ENCODE measurements at places on chromosomes 2 and 18.

- peaks cover 1% of the 10 kb centered on the region for H3K36me3 ChIP-seq
- H3K4me3 ChIP-seq, result no peak overlapping the region
- H3K27ac ChIP-seq, result no peak overlapping the region
Measured at GRCh38 chr2:231699006-231699405, 9.3 kb upstream of the PTMA start.

- H3K27ac ChIP-seq, result no peak overlapping the region
- H3K36me3 ChIP-seq, result no peaks in the 10 kb centered on the region
- no peak overlapping the region for H3K4me3 ChIP-seq
Measured at GRCh38 chr2:205370726-205371125, 311.6 kb upstream of the NRP2 start.

DNA sequence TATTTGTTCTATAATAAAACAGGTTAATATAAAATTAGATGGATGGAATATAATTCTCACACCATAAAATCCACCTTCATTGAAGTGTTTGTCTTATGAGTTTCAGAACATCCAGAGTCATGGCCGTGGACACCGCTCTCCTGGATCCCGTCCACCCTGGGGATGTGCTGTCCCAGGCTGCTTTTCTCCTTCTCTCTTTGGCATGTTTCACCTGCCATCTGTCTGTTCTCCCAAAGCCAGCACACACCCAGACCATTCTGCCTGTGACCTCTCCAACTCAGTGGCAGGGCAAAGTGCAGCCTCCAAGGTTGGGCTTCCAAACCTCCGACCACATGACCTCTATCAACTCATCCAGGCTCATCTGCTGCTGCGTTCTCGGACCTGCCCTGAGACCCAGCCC is 104.7 kb downstream of the MYT1L start:
- H3K36me3 ChIP-seq, result no peaks in the 10 kb centered on the region
- no peaks in the 10 kb centered on the region for H3K4me1 ChIP-seq
- no peak overlapping the region for H3K4me3 ChIP-seq
- no peak overlapping the region for H3K27ac ChIP-seq

DNA sequence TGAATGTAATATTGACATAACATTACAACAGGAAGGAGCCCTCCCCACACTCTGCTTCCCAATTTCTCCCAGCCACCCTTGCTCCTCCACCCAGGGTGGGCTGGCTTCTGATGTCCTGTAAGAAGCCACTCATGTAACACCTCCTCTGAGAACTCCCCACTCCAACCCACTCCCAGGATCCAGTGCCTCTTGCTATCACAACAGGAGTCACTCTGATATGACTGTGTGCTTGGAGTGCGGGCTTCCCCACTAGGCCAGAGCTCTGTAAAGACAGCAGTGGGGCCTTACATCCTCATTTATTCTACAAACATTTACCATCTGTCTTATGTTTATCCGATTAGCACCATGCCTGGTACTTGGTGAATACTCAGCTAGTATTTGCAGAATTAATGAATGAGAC is 65.1 kb downstream of the PTGR3 start:
- H3K27ac ChIP-seq, result no peak overlapping the region
- no peak overlapping the region for H3K4me3 ChIP-seq
- peaks cover 24% of the 10 kb centered on the region for H3K27me3 ChIP-seq
- H3K36me3 ChIP-seq, result no peaks in the 10 kb centered on the region
- no peak for DNase-seq

- H3K4me1 ChIP-seq, result no peaks in the 10 kb centered on the region
- no peak overlapping the region for H3K27ac ChIP-seq
- DNase-seq, result no peak
- H3K36me3 ChIP-seq, result no peaks in the 10 kb centered on the region
- H3K27me3 ChIP-seq, result peaks cover 27% of the 10 kb centered on the region
Measured at GRCh38 chr2:78977661-78978145, 47.8 kb upstream of the REG3G start.

- no peaks in the 10 kb centered on the region for H3K4me1 ChIP-seq
- DNase-seq, result peak; percentile 5
- no peaks in the 10 kb centered on the region for H3K27me3 ChIP-seq
- H3K4me3 ChIP-seq, result no peak overlapping the region
- H3K27ac ChIP-seq, result no peak overlapping the region
Measured at GRCh38 chr18:8301427-8302172, 307.6 kb upstream of the RAB12 start.

DNA sequence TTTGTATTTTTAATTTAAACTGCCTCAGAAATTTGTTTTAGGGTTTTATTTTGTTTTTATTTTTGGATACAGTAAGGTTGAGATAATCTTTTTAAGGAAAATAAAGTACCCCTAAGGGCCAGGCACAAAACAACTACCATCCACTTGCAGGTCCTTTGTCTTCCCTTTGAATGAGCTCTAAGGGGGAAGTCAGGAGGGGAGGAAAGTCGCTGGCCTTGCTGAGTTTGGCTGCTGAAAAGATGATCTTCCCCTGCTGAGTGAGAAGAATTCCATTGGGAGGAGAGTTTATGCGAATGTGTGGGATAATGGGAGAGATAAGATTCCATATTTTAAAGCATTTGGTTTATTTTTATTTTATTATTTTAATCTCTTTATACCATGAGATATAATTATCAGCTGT is 100.7 kb downstream of the ARHGAP15 start:
- no peak overlapping the region for H3K27ac ChIP-seq
- no peaks in the 10 kb centered on the region for H3K4me1 ChIP-seq
- H3K4me3 ChIP-seq, result no peak overlapping the region
- H3K27me3 ChIP-seq, result no peaks in the 10 kb centered on the region
- peaks cover 6% of the 10 kb centered on the region for H3K36me3 ChIP-seq
- DNase-seq, result no peak

DNA sequence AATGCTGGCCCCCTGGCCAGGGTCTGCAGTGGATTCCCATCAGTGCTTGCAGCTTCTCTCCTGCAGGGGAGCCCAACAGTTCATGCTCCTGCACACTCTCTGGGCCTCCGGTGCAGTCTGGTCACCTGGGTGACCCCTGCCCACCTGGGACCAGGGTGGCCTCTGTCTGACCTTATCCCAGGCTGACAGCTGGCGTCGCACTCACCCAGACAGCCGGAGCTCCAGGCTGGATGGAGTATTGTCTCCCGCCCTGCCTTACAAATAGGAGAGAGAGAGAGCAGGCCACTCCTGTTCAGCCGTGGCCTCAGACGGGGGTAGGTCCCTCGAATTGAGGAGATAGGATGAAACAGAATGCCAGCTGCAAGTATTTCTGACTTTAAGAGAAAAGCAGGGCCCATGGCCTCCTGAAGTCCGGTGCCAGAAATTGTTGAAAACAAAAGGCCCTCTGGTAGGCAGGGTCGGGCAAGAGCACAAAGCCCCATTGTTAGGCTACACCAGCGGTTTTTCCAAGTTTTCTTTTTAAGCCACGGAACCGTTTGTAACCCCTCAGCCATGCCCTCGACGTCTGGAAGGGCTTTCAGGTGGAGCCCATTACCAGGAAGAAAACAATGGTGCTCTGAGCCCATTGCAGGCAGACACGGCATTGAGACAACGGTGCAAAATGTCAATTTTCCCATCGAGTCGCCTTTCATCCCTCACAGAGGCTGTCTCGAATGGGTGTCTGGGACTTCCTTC is 258.4 kb downstream of the BCL11A start:
- no peaks in the 10 kb centered on the region for H3K4me1 ChIP-seq
- H3K36me3 ChIP-seq, result no peaks in the 10 kb centered on the region
- H3K27ac ChIP-seq, result no peak overlapping the region
- no peak for DNase-seq

GRCh38 chr2:215003001-215003400 is 135.4 kb downstream of the ABCA12 start:
- H3K4me3 ChIP-seq, result no peak overlapping the region
- DNase-seq, result peak; percentile 3
- no peak overlapping the region for H3K27ac ChIP-seq

DNA sequence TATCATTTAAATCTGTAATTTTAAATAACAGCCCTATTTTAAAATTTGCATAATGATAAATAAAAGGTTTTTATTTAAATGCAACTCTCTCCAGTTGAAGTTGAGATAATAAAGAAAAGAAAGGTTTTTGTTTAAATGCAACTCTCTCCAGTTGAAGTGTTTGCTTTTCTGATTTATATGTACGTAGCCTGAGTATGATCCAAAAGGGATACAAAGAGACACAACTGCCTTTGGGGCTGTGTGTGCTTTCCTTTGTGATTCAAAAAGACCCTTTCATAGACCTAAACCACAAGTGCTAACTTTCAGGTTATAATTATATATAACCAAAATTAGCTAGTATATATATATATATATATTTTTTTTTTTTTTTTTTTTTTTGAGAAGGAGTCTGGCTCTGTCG is 76.2 kb upstream of the MFF start:
- H3K4me1 ChIP-seq, result no peaks in the 10 kb centered on the region
- H3K27me3 ChIP-seq, result no peaks in the 10 kb centered on the region
- H3K27ac ChIP-seq, result no peak overlapping the region
- H3K4me3 ChIP-seq, result no peak overlapping the region
- no peak for DNase-seq
- H3K36me3 ChIP-seq, result no peaks in the 10 kb centered on the region
